ENCODE measurements at places on chromosomes 1 and 21.

- no peak for DNase-seq
These were observed 9.6 kb upstream of the SMYD2 start for GRCh38 chr1:214271174-214271858.

DNA sequence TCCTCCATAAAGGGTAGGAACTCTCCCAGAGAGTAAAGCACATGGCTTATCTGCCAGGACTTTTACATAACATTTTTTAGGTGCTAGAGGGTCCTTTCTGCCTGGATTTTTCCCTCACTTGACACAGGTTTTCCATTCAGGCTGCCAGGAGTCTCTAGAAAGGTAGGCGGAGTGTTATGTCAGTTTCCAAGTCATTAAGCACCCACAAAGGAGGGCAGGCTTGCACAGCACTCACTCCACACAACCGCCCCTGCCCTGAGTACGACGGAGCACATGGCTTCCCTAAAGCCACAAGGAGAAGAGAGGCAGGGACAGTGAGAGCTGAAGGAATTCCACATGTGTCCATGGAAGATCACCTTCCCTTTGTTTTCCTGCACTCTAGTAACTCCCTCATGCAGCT is 55.7 kb downstream of the CAPZB start:
- no peak for DNase-seq

- DNase-seq, result no peak
These were observed 52.5 kb upstream of the FBXO28 start for GRCh38 chr1:224061436-224061835.

GRCh38 chr1:43968348-43968948 is 1.4 kb upstream of the DPH2 start:
- DNase-seq, result no peak

- DNase-seq, result no peak
These were observed 6.3 kb upstream of the PRDM15 start for GRCh38 chr21:41885341-41886024.

GRCh38 chr1:208154679-208155642 is 89.2 kb downstream of the PLXNA2 start:
- no peak for DNase-seq

GRCh38 chr1:68916221-68916902 is 419.5 kb upstream of the DEPDC1 start:
- DNase-seq, result no peak
